ENCODE measurements at places on chromosomes 12 and 14.

DNA sequence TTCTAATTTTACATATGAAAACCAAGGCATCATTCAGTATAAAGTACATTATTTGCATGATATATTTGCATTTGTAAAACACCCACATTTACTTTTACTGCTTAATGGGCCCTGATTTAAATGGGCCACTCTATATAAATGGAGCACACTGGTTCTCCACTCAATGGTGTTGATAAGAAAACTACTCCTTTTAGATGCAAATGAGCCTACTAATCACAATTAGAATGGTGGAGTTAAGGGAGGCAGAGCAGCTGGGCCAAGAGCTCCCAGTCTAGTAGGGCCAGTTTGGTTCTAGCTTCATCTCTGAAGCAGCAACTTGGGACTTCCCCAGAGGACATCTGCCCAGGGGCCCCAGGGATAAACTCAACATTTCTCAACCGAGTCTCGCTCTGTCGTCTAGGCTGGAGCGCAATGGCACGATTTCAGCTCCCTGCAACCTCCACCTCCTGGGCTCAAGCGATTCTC lies 120.7 kb downstream of the FOXN3 start:
- DNase-seq: no peak

GRCh38 chr12:84911271-84912197 lies 1.1 kb downstream of the SLC6A15 start:
- DNase-seq: no peak

- DNase-seq: no peak
Measured at GRCh38 chr12:123453165-123453564, 4.8 kb upstream of the SNRNP35 start.

GRCh38 chr12:3110578-3110977 lies 33.4 kb downstream of the TSPAN9 start:
- no peak for DNase-seq

GRCh38 chr12:100833282-100833681 lies 38.7 kb downstream of the ANO4 start:
- DNase-seq: no peak

GRCh38 chr14:29806124-29806517 lies 121.5 kb downstream of the PRKD1 start:
- no peak for DNase-seq

DNA sequence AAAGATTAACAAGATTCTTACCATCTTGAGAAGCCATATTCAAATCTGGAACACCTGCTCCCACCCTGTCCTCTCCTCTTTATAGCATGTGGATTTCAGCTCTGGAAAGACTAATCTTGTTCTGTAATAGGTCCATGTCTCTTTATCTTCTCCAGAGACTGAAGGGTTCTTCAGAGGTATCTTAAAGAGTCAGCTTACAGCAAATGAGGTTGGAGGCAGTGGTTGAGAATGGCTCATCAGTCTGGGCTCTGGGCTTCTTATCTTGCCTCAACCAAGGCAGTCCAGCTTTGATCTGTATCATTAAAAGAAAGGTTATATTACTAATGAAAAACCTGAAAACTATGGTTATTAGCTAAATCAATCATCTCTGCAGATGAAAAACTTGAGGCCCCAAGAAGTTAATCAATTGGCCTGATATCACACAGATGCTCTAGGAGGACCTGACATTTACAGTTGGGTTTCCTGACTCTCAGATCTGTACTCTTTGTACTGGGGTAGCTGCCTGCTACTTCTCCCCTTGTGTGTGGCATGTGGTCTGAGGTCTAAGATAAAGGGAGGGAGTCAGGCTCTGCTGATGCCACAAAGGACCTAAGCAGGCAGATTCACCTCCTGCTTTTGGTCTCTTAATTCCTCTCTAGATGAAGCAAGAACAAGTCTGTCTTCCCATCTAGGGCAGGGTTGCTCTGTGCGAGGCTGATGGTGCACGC lies 1.7 kb upstream of the AKAP6 start:
- no peak for DNase-seq

DNA sequence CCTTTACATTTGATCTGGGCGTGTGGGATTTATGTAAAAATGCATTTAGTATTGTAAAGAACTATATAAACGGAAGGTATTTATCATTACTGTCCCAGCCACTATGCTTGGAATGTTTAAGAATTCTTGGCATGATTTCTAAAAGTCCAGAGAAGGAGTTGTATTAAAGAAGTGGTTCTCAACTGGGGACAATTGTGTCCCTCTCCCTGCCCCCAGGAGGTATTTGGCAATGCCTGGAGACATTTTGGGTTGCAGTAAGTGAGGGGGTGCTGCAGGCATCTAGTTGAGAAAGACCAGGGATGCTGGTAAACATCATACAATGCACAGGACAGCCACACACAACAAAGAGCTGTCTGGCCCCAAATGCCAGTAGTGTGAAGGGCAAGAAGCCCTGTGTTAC lies 7.2 kb downstream of the SLC38A1 start:
- no peak for DNase-seq

GRCh38 chr12:113196990-113197389 lies 11.5 kb downstream of the RITA1 start:
- peak; percentile 55 for DNase-seq

DNA sequence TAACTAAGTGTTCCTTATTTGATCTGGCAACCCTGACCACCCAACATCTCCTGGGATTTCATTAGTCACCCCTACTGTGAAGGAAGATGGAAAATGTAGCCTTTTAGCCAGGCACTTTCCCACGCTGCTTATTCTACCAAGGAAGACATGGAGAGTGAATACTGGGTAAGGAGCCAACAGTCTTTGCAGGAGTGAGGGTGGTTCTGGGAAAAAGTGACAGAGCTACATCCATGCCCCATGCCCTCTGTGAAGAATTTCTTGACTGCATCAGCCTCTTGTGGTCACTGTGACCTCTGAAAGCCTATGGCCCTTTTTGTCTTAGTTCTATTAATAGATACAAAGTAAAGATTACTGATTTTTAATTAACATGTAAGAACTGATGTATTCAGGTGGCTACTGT lies 196.0 kb upstream of the EEA1 start:
- no peak for DNase-seq

GRCh38 chr14:57009585-57010515 lies 199.6 kb upstream of the OTX2 start:
- no peak for DNase-seq

- DNase-seq: no peak
Measured at GRCh38 chr14:49303946-49304516, 282.1 kb downstream of the RPS29 start.

DNA sequence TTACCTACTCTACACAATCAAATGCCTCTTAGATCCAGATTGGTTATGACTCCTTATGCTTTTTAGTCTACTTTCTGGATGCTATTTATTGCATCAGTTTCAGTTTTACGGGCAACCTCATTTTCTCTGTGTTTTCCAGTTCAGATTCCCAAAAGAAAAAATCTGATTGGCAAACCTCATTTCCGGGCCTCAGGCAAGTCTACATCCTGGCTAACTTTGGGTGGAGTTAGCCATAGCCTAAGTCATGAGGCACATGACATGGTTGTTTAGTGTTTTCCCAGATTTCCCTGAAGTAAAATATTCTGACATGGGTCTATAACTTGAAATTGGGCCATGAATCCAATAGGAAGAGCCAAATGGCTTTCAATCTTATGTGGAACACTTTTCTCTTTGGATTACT lies 339.7 kb downstream of the NUAK1 start:
- DNase-seq: no peak

GRCh38 chr14:98227000-98227726 lies 1044.8 kb downstream of the BCL11B start:
- DNase-seq: peak; percentile 71

GRCh38 chr12:95600567-95600966 lies 49.3 kb upstream of the USP44 start:
- DNase-seq: no peak

- DNase-seq: no peak
Measured at GRCh38 chr12:37543966-37544668, 772.5 kb upstream of the ALG10B start.

GRCh38 chr12:34291426-34291901 lies 269.2 kb downstream of the ALG10 start:
- DNase-seq: no peak
